ENCODE measurements at places on chromosomes 3 and 15. TPM values are rescaled to one million over a fixed set of nuclear protein-coding genes. Genes with fewer than 3 reads are reported as not detected.

GRCh38 chr3:146166415-146166821 lies 5.4 kb upstream of the PLOD2 start:
- H3K27me3 ChIP-seq: no peaks in the 10 kb centered on the region

GRCh38 chr3:190303884-190304283 lies 18.4 kb downstream of the CLDN1 start:
- H3K4me1 ChIP-seq: no peaks in the 10 kb centered on the region
- no peaks in the 10 kb centered on the region for H3K27me3 ChIP-seq
- H3K27ac ChIP-seq: no peak overlapping the region
- H3K4me3 ChIP-seq: no peak overlapping the region

DNA sequence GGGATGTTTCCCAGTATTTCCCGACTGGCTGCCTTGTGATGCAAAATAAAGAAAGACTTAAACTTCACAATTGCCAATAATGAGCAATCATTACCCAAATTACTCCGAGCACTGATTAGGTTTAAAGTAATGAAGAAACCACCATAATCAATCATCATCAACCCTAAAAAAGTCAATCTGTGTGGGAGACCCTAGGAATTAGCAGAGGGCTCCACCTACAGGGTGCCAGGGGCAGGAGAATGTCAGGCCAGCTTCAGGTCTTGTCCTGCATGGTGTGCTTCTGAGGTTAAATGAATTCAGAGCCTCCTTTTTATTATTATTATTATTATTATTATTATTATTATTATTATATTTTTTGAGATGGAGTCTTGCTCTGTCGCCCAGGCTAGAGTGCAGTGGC lies 478.0 kb upstream of the ARRDC4 start:
- H3K27ac ChIP-seq: no peak overlapping the region
- H3K27me3 ChIP-seq: no peaks in the 10 kb centered on the region

GRCh38 chr3:133157716-133158115 lies 119.5 kb downstream of the TMEM108 start:
- H3K4me1 ChIP-seq: no peaks in the 10 kb centered on the region
- H3K36me3 ChIP-seq: no peaks in the 10 kb centered on the region
- H3K27ac ChIP-seq: no peak overlapping the region
- H3K4me3 ChIP-seq: no peak overlapping the region

DNA sequence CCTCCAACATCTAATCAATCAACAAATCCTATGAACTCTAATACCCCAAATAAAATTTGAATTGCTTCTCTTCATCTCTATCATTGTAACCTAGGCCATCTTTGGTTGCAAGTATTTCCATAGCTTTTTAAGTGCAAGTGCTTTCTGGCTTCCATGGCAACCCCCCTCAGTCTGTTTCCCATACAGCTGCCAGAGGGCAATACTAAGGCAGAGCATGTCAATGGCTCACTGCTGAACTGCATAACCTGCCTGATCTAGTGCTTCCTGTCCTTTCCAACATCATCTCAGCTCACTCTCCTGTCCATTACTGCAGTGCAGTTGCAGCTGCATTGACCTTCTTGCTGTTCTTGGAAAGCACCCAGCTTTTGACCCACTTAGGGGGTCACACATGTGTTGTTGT lies 198.4 kb downstream of the WNT5A start:
- H3K27ac ChIP-seq: no peak overlapping the region

DNA sequence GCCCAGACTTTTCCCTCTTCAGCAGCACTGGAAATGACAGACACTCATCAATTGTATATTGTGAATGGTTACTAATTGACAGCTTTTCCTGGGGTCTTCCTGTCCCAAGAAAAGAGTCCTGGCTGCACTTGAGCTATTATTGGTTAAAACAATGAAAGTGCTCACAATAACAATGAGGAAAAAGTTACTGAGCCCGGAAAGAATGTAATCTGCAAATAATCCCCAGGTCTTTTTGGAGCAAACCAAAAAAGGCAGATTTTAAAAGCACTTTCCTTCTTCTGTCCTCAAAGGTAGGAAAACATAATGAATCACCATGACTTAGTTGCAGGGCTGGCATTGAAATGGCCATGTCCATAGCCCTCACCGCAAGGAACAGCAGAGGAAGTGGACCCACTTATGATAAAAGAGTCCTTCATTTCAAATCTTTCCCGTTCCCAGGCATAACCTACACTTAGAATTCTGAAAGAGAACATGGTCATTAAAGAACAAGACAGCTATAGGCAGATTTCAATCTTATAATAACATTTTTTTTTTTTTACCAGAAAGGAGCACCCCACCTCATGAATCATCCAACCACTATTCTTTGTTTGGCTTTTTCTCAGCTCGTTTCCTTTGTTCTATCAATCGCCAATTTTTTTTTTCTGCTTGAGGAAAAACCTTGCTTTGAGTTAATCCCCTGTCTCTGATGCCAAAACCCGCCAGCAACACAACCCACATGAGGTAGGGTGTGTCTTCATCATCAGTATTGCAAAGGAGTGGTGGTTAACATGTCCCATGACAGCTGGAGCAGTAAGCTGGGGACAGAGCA lies 35.5 kb upstream of the ATP1B3 start:
- H3K27ac ChIP-seq: no peak overlapping the region
- no peaks in the 10 kb centered on the region for H3K27me3 ChIP-seq
- H3K4me1 ChIP-seq: no peaks in the 10 kb centered on the region
- H3K36me3 ChIP-seq: no peaks in the 10 kb centered on the region
- DNase-seq: no peak
- H3K4me3 ChIP-seq: no peak overlapping the region

DNA sequence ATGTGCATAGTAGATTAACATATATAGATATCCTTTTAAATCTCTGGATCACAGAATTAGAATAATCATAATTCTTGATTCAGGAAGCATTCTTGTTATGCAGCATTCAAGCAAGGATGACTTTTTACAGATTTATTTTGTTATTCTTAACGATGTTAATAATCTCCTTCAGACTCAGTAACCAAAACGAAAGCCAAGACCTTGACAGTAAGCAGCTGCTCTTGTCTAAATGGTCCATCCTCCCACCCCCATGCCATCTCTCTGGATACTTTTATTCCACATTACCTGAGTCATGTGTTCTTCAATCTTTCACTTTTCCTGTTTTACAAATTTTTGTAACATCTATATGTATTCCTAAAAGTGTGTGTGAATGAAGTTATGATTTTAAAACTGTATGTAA lies 33.3 kb upstream of the GPR171 start:
- no peak overlapping the region for H3K27ac ChIP-seq
- no peaks in the 10 kb centered on the region for H3K36me3 ChIP-seq
- no peak overlapping the region for H3K4me3 ChIP-seq
- H3K27me3 ChIP-seq: no peaks in the 10 kb centered on the region
- DNase-seq: no peak

DNA sequence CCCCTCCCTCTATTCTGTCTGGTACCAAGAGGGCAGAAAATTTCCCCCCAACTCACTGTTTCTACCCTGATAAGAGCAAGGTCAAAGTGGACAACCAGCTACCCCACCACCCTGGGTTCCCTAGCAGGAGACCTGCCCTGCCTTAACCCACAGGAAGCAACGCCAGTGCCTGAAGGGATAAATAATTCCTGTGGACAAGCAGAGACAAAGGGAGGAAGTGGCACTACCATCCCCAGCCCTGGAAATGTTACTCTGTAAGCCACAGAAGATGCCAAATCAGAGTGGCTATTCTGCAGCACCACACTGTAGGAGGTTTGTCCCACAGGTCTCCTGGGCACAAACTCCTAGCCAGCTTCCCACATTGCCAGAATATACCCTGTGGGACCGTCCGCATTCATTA lies 80.1 kb downstream of the DNAH12 start:
- H3K27ac ChIP-seq: no peak overlapping the region
- no peak for DNase-seq
- H3K27me3 ChIP-seq: no peaks in the 10 kb centered on the region
- H3K36me3 ChIP-seq: no peaks in the 10 kb centered on the region

DNA sequence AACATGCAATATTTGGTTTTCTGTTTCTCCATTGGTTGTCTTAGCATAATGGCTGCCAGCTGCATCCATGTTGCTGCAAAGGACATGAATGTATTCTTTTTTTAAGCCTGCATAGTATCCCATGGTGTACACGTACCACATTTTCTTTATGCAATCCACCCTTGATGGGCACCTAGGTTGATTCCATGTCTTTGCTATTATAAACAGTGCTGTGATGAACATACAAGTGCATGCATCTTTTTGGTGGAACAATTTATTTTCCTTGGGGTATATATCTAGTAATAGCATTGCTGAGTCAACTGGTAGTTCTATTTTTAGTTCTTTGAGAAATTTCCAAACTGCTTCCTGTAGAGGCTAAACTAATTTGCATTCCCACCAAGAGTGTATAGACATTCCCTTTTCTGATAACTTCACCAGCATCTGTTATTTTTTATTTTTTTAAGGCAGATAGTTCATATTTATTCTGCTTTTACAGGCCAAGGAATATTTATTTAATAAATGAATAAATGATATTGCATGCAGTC lies 62.4 kb upstream of the NPHP3 start:
- H3K27ac ChIP-seq: no peak overlapping the region
- no peak for DNase-seq
- no peaks in the 10 kb centered on the region for H3K27me3 ChIP-seq
- no peak overlapping the region for H3K4me3 ChIP-seq
- no peaks in the 10 kb centered on the region for H3K36me3 ChIP-seq

DNA sequence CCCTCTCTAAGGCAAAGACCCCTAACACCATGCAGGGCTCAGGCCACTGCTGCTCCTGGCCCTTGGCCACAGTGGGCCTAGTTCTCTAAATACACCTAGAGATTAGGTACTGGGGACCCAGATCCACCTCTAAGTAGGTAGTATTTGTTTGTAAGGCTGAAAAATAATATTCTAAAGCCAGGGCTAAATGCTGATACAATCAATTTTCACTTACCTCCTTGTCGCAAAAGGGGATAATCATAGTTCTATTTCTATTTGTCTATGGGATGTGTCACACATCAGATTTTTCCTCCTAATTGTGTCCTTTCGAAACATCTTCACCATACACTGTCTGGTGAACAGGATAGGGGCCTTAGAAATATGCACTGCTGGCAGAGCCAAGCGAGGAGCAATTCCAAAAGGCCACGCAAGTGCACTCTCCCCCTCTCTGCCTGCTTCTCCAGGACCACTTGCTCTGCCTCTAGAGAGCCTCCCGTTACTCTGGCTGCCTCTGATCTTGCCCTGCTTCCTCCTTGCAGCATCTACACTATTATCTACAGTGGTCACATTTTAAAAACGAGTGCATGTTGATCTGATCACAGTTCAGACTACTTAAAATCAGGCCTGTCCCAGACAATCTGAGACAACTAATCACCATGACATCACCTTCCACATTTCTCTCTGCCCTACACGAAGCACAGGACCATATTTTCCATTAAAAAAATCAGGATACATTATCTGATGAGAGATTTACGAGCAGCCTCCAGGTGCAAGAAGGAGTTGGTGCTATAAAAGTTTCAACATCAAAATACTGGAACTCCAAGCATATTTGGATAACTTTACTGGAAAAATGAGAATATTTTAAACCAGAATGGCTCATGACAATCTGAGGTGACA lies 115.4 kb downstream of the MYLK start:
- peaks cover 8% of the 10 kb centered on the region for H3K4me1 ChIP-seq
- H3K27me3 ChIP-seq: no peaks in the 10 kb centered on the region
- H3K36me3 ChIP-seq: no peaks in the 10 kb centered on the region
- no peak for DNase-seq
- no peak overlapping the region for H3K27ac ChIP-seq

- H3K36me3 ChIP-seq: no peaks in the 10 kb centered on the region
- H3K27ac ChIP-seq: no peak overlapping the region
- DNase-seq: no peak
Observed at GRCh38 chr3:138036572-138036971, 26.6 kb downstream of the CLDN18 start.

GRCh38 chr3:61853912-61854311 lies 292.5 kb downstream of the PTPRG start:
- no peaks in the 10 kb centered on the region for H3K4me1 ChIP-seq
- H3K27me3 ChIP-seq: no peaks in the 10 kb centered on the region
- no peak overlapping the region for H3K27ac ChIP-seq
- DNase-seq: no peak

DNA sequence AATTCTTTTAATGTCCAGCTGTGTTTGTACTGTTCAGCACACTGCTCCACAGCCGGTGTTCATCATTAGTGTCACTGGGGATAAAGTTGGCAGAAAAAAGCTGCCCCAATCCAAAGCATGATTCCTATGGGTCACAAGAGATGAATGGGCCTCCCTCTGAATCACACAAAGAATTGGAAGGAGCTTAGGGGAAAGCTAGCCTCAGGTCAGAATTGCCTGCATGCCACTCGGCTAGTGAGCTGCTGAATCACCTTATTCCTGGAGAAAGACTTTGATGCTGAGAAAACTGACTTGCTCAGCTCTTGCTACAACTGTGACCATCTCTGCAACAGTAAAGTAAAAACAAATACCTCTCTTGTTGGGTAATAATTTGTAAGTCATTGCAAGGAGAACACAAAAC lies 3.5 kb downstream of the CCK start:
- H3K4me3 ChIP-seq: no peak overlapping the region
- DNase-seq: no peak
- peaks cover 2% of the 10 kb centered on the region for H3K4me1 ChIP-seq
- no peaks in the 10 kb centered on the region for H3K27me3 ChIP-seq

DNA sequence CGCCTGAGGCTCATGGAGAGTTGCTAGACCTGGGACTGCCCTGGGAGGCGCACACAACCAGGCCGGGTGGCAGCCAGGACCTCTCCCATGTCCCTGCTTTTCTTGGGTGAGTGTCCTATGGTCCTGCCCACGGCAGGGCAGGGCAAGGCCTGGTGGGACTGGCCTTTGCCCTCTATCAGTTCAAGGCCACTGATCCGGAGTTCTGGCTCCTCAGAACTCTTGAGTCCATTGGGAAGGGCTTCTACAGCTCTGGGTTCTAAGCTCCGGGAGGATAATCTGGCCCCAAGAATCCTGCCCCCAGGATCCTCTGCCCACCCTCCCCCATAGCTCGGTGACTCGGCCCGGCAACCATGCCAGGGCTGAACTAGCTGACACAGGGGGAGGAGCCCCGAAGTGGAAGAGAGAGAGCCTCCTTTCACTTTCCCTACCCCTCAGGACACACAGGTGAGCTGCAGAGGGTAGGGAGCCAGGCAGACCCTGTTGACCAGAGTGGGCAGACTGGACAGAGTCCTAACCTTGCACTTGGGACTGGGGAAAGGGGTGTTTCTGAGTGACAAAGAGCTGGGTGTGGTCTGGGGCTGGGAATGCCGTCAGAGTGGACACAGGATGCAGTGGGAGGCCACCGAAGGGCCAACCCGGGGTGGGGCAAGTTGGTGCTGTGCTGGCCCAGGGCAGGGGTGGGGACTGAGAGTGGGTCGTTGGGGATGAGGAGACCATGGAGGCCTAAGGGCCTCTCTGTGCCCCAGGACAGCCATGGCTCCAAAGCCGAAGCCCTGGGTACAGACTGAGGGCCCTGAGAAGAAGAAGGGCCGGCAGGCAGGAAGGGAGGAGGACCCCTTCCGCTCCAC lies 664 bp downstream of the PARP3 start:
- H3K4me1 ChIP-seq: peaks cover 9% of the 10 kb centered on the region
- DNase-seq: peak; percentile 31

The CEP97 gene
- total RNA-seq: 5.5 TPM

The DNAH1 gene
- 5.6 TPM for total RNA-seq

The GTPBP8 gene
- total RNA-seq: 18.7 TPM

The SLC51A gene
- 0.55 TPM for total RNA-seq

The ZNF80 gene
- 0.62 TPM for total RNA-seq

The SPSB4 gene
- total RNA-seq: not detected

The GCNT3 gene
- 1.6 TPM for total RNA-seq

Measured in prostate gland (tissue), 2 donors.